ENCODE measurements at places on chromosomes 2 and 18.

DNA sequence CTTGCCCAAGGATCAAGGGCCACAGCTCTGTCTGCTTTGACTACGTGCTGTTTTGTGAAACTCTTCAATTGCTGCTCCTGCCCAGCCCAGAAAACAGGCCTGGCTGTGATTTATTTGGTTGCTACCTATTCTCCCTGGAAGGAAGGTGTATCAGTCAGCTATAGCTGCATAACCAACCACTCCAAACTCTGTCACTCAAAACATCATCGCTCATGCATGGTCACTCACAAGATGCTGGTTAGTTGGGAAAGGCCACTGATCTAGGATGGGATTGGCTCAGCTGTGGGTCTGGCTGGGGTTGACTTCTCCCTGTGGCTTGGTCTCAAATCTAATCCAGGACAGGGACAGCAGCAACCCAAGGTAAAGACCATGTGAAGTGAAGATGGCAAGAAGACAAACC lies 14.6 kb downstream of the TEX51 start:
- DNase-seq, result no peak

DNA sequence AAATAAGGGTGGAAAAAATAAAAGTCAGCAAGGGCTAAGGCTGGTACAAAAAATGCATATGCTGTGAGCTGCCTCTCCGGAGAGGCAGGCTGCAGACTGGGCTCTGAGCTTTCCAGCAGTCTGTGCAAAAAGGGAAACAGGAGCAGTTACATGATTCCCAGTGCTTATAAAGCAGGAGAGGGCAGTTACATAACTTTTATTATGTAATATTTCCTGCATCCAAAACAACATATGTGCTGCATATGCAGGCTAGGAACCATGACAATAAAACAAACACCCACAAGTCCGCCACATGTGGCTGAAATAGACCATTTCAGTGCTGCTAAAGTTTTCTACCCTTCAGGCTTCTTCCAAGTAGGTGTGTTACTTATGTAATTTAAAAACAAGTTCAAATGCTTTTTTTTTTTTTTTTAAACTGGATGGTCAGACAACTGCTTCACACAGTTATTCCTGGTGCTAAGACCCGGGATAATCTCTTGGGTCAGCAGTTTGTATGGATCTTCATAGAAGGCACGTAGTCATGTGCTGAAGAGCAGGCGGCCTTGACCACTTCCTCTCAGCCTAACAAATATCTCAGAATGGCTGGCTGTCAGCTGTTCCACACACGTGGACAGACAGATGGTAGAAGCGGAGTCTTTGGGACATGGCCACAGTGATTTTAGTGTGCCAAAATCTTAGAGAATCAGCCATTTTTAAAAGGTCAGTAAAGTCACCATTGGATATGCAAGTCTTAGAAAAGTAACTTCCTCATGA lies 43.5 kb downstream of the ARMC9 start:
- no peak for DNase-seq

DNA sequence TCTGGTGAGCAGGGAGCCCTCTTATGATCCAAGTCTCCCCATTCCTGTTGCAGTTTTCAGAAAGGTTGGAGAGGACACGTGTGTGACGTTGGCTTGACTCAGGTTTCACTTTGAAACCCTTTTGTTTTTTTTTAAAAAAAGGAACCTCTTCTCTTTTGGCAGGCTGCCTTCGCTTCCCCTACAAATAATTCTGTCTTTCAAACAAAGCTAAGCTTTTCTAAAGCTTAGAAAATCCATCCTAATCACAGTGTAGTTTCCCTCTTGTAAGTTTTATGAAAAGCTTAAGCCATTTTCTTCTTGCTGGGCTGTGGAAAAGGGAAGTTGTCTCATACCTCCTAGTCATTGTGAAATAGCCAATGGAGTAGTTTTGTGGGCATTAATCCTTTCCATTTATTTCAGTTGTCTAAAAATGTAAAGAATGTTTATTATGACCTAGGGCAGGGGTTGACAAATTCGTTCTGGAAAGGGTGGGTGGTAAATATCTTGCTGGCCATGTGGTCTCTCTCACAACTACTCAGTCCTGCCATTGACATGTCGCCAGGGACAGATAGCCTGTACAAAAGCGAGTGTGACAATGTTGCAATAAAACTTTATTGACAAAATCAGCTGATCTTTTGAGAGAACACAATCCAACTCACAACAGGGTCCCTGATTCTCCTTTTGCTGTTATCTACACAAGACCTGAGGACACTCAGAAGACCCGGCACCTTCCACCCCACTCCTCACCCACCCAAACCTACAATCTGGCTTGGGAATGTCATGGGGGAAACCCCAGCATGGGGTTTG lies 878.8 kb downstream of the RNF144A start:
- no peak for DNase-seq

DNA sequence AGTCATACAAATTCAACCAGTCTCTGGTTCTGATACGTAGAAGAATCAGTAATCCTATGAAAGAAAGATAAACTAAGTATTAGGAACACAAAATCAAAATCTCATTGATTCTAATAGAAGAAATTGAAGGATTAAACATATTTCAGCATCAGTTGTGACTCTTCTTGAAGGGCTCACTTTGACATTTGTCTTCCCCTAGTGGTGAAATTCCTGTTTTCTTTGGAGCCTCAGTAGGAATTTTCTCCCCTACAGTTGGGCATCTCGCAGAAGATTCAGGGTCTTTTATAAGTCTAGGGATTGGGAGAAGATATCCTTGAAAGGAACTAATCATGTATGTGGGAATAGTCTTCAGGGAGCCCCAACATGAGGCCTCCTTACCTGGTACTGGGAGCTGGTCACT lies 2.8 kb upstream of the CRYGB start:
- DNase-seq, result no peak

DNA sequence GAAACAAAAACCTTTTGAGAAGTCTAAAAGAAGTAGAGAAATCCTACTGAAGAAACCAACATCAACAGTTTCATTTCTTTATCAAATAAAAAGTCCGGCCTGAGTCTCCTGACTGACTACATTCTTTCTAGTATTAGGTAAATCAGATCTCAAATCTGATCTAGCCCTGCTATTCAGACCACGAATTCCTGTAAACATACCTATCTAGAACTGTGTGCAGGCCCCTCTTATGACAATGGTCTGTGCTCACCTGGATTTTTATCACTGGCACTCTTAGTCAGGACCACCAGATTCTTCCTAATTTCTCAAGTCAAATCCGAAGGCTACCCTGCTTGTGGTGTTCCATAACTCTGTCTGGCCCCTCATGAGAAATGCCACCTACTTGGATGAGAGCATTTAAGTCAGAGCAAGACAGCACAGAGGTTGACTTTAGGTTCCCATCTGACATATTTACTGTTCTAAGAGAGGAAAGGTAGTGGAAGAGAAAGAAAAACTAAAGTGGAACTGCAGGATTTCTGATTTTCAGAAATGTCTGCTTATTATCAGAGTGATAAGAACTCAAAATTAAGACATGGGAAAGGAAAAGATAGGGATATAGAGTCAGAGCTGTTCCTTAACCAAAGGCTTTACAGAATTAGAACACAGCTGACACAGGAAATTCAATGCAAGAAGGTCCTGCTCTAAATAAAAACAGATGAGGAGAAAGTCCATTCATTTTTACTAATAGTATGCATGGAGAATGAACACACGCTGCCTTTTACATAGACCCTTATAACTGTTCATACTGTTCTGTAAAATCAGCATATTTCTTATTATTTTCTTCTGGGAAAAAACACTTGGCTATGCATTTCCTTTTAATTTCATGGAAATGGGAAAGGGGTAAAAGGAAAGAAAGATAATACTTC lies 56.5 kb downstream of the SLC8A1 start:
- no peak for DNase-seq

GRCh38 chr2:161166538-161167409 lies 6.5 kb downstream of the TANK start:
- DNase-seq, result no peak

DNA sequence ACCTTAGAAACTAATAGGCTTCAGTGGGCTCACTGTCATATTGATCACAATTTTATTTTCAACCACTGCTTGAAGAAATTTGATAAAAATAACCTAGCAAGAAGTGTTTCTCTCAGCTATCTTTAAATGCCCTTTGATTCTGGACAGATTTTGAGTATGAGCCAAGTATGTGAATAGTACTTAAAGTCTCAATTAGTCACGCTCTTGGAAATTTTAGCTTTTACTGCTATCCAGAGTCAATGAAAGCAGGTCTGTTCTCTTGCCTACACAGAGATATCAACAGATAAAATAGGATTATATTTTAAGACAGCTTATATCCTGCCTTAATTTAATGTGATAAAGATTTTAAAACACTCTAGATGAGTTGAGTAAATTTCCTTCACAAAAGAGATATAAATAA lies 337.3 kb downstream of the CBLN2 start:
- DNase-seq, result no peak

DNA sequence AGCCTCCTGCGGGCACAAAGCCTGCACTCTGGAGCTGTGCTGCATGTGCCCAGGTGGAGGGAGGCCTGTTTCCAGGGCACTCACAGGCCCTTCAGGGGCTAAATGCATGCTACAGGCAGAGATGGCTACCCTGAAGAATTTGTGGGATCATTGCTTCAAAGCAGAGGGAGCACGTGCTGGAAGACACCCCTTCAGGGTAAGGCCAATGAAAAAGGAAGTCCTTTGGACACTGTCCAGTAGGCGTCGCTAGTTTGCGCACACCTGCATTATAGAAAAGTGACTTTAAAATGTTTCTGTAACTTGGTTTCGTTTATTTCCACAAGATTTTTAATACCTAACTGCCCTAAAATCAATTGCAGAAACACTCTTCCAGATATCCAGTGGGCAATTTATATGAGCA lies 325.3 kb downstream of the ZNF516 start:
- no peak for DNase-seq

DNA sequence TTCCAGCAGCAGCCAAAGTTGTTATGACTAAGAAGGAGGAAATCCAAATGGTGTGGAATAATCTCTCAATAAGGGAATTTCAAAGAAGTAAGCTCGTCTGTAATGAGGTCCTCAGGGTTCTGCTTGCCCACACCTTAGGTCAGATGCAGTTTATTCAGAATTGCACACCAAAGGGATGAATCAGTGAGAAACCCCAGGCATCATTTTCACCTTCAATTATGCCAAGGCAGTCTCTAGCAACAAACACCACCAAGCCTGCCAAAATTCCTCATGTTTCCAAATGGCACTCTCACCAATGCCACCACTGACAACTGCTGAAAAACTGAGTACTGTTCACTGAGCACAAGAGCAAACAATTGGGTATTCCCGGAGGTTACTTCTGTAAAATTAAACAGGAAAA lies 43.6 kb downstream of the KCNG3 start:
- no peak for DNase-seq

GRCh38 chr2:72851333-72851732 lies 25.5 kb upstream of the EXOC6B start:
- no peak for DNase-seq

- DNase-seq, result no peak
Measured at GRCh38 chr2:147275943-147276342, 568.9 kb upstream of the ACVR2A start.

GRCh38 chr2:67649331-67650261 lies 252.5 kb downstream of the ETAA1 start:
- no peak for DNase-seq

DNA sequence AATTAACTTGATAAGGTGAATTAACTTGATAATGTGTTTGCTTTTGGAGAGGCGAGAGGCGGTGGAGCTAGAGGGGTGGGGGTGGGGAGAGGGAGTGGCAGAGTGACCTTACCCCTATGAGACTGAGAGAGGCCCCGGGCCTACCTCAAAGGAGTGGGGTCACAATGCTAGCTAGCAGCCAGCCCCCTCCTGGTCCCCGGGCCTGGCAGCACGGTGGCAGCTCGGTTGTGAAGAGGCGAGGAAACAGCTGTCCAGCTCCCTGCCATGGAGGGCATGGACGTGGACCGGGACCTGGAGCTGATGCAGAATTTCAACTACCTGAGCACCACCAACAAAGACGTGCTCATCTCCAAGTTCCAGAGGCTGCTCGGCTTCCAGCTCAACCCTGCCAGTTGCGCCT lies 123.9 kb downstream of the RGPD3 start:
- no peak for DNase-seq

DNA sequence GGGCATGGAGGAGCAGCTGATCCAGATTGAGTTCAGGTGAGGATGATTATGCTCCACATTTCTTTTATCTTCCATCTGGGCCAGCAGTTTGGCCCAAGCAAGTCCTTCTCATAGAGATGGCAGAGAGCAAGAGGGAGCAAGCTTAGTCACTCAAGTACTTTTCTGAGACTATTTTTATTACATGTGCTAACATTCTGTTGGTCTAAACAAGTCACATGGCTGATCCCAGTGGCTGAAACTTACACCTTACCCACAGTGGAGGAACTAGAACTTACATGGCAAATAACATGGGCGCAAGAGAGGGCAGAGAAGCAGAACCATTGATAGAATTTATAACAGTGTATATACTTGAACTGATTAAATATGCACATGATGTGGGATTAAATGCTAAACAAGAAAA lies 105.7 kb downstream of the KYNU start:
- DNase-seq, result no peak

GRCh38 chr2:187976259-187976985 lies 315.3 kb upstream of the GULP1 start:
- no peak for DNase-seq

- DNase-seq, result no peak
Measured at GRCh38 chr2:43531251-43531650, 64.6 kb downstream of the THADA start.

GRCh38 chr2:177692783-177693269 lies 300.3 kb downstream of the AGPS start:
- no peak for DNase-seq

- no peak for DNase-seq
Measured at GRCh38 chr2:126655500-126656430, at the start of gene GYPC. TSS of gene GYPC (plus strand) at chr2:126656158. CDS start at chr2:126656264, 106 bp downstream.

- no peak for DNase-seq
Measured at GRCh38 chr18:3456686-3457069, 6.7 kb downstream of the TGIF1 start.

GRCh38 chr2:181985632-181986205 lies at the start of gene PPP1R1C:
TSS of gene PPP1R1C (plus strand) at chr2:181985853. CDS start at chr2:181986111, 258 bp downstream.
- DNase-seq, result no peak

DNA sequence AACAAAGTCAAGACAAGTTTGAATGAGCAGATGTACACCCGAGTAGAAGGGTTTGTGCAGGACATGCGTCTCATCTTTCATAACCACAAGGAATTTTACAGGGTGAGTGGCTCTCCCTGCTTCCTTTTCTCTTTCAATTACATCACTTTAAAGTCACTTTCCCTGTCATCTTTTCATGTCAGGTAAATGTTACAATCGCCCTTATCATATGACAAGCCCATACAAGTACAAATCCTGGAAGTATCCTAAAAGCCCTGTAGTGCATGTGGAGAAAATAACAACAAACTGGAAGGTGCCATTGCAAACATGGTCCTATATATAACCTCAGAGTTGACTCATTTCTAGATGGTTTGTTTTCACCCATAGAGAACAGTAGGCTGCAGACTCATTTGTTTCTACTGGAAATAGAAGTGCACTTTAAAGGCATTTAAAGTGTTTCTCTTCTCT lies 126.0 kb downstream of the SP100 start:
- no peak for DNase-seq

GRCh38 chr18:13265911-13266217 lies 47.3 kb downstream of the LDLRAD4 start:
- no peak for DNase-seq

DNA sequence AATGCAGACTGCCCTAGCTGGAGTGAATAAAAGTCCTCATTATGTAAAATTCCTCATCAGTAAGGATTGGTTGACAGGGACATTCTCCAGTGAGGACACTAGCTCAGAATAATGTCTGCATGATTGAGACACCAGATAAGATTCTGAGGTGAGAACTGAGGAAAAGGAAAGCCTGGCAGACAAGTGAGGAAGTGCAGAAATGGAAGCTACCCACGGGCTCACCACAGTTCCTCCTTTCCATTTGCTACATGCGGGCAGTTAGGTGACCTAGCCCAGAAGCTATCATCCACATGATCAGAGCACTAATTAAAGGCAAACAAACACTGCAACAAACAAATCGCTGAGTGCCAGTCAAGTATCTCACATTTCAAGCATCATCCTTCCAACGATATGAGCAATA lies 27.7 kb downstream of the NETO1 start:
- DNase-seq, result no peak
